ENCODE measurements at places on chromosomes 12 and 14.
A peak's percentile ranks its signal among the peaks of the same experiment; 100 is the strongest.

GRCh38 chr14:77258566-77258965 lies 12.4 kb downstream of the NGB start:
- no peak for DNase-seq

GRCh38 chr12:105832806-105833205 lies 305.9 kb downstream of the NUAK1 start:
- no peak for DNase-seq

GRCh38 chr14:51006781-51007211 lies 62.5 kb upstream of the PYGL start:
- DNase-seq = peak; percentile 13

DNA sequence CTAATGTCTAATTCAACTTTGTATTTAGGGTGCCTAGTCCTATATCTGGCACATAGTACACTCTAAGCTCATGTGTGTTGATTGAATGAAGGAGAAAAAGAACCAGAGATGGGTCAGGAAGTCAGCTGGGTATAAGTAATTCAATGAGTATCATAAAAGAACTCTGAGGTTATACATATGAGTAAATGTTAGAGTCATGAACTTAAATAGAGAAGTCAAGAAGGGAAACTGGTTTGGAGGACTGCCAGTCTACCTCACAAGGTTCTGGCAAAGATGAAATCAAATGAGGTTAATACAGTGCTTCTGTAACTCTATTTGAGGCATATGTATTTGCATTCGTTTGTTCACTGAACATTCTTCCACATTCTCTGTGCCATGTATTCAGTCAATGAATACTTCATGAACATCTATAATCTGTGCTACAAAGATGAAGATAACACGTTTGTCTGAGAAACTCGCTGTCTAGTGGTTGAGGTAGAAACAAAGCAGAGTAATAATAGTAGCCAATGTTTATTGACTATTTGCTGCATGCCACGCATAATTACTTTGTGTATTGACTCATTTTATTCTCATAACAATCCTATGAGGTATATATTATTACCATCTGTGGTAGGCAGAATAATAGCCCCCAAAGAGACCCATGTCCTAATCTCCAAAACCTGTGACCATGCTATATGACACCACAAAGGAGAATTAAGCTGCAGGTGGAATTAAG lies 88.9 kb downstream of the PTGER2 start:
- no peak for DNase-seq

DNA sequence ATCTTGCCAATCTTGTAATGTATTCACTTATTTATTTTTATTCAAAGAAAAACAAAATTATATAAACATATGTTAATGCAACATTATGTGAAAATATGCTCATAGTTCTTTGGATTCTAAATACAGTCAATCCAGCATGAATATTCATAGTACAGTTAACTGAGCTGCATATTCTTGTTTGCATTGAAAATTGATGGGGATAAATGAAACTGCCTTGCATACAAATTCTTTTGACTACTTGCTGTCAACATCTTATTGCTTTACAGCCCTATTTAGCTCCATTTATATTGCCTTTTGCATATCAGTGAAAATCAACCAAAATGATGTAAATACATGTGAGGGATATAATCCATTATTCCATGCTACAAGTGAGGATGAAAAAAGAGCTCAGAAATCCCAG lies 135.3 kb downstream of the CCER1 start:
- no peak for DNase-seq

- no peak for DNase-seq
Measured at GRCh38 chr12:4812624-4813327, 92.6 kb downstream of the GALNT8 start.

DNA sequence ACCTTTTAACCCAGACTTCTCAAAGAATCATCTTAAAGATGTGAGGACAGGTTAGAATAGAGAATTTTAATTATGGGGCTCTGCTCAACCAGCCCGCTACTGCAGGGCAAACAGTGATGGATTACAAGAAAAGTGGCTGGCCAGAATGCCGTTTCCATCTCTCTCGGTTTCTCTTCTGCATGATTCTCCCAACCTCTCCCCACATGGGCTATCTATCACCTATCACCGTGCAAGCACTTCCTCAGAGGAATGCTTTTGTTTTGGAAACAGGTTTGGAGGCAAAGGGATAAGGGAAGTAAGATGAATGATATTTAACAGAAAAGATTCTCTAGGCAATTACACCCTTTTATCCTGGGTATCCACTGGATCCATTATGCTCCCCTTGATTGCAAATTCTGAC lies 37.4 kb upstream of the PHC1 start:
- no peak for DNase-seq

DNA sequence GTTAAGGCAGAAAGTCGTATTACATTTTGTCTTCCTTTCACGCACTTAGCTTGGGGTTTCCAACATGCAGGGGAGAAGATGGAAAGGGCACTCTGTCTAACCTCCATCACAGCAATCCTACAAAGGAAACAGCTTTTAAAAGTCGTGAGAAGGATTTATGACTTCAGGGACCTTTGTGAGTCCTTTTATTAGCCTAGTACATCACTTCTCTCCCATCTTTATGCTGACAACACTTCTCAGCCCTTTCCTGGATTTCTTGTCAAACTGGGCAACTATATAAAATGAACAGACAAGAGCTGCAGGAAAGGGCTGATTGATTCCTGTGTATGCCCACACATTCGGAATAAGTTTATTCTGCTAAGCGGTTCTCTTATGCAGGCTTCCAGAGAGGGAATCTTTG lies 159.0 kb downstream of the DERA start:
- no peak for DNase-seq

DNA sequence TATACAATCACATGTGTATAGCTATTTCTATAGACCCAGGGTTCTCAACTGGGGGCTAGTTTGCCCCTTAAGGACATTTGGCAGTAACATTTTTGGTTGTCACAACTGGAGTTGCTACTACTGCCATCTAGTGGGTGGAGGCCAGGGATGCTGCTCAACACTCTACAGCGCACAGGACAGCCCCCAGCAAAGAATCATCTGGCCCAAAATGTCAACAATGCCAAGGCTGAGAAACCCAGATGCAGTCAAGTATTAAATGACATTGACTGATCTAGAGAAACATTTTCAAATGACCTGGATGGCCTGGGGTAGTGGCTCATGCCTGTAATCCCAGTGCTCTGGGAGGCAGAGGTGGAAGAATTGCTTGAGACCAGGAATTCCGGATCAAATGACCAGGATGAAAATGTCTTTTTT lies 5.8 kb downstream of the WSB2 start:
- no peak for DNase-seq

- peak; percentile 71 for DNase-seq
Measured at GRCh38 chr14:34461334-34462131, 507 bp downstream of the SPTSSA start.

DNA sequence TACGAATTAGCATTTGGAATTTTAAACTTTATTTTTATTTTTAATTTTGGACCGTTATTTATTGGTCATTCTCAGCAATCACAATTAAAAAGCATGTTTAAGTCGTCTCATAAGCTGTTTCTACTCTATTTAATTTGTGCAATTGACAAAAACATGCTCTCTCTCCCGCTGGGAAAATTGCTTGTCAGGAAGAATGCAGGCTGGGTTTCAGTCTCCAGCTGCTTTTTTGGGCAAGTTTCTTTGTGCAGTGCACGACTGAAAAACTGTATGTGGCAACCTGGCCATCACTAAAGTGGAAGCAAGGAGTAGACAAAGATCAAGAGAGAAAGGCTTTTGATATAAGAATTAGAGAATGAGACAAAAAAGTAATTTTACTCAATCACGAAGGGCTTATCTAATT lies 941.5 kb upstream of the MDGA2 start:
- DNase-seq = no peak

- DNase-seq = no peak
Measured at GRCh38 chr14:64828071-64828470, 51.6 kb downstream of the SPTB start.

- no peak for DNase-seq
Measured at GRCh38 chr14:105588236-105588860, 62.0 kb downstream of the TMEM121 start.

DNA sequence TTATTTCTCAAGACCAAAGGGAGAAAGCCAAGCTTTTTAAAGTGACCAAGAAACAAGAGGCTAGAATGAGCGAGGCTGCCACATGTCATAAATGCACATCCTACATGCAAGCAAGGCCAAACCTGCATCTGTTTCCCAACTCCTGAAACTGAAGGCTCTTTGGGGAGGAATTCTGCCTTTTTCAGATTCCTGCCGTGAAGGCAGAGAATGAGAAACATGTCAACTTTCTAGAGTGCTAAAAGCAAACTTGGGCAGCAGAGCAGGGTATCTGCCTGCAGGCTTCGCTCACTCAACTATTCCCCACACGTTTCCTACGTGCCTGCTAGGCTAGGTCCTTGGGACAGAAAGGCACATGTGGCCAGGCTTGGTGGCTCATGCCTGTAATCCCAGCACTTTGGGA lies 15.2 kb downstream of the DPF3 start:
- peak; percentile 4 for DNase-seq

- DNase-seq = no peak
Measured at GRCh38 chr12:57133013-57133569, 4.8 kb downstream of the LRP1 start.

- peak; percentile 91 for DNase-seq
Measured at GRCh38 chr12:12095021-12095420, 24.3 kb downstream of the BCL2L14 start.

- no peak for DNase-seq
Measured at GRCh38 chr12:71509705-71510104, 70.1 kb downstream of the LGR5 start.

DNA sequence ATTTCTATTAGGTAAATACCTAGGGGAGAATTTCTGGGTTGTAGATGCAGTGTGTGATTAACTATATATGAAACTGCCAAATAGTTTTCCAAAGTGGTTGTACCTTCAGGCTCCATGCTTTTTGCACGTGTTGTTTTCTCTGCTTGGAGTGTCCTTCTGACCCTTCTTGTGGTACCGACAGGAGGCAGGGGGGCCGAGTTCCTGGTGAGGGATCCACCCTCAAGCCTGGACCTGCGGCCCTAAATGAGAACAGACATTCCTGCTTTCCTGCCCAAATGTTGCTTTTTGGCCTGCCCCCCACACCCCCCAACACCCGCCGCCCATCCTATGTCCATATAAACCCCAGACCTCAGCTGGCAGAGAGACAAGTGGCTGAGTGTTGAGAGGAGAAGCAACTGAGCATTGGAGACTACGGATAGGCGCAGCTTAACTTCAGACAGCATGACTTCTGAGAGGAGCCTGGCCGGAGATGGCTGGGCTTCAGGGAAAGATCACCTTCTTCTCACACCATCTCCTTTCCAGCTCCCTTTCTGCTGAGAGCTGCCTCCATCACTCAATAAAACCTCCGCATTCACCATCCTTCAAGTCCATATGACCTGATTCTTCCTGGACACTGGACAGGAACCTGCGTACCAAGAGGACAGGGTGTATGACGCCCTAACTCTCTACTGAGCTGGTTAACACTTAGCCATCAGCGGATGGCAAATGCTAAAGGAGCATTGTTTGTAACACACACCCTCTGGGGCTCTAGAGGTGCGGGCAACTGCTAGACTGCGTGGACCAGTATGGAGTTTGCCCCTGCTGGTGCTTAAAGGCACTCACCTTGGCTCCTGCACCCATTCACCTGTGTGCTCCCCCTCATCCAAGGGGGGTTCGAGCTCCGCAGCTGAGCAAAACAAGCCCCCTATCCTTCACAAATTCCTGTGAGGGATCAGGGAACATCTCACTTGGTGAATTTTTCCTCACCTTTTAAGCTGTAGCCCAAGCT lies 194.7 kb upstream of the FBXO33 start:
- DNase-seq = no peak

DNA sequence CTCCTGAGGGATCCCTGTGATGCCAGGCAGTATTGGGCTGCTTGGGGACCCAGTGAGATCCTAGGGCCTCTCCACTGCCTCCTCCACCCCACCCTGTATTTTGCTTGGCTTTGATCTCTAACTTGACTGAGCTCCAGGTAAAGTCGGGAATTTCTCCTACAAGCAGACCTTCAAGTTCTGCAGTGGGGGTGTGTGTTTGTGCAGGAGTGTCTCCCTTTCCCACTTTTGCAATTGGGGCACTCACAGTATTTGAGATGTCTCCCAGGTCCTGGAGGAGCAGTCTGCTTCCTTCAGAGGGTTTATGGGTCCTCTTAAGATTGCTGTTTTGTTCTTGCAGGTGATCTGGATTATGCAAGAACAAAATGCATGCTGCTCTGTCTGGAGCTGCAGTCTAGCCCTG lies 68.9 kb downstream of the ALG10B start:
- DNase-seq = no peak

GRCh38 chr12:66144791-66145754 lies 14.5 kb upstream of the LLPH start:
- peak; percentile 80 for DNase-seq

- no peak for DNase-seq
Measured at GRCh38 chr12:119593578-119594398, at the start of gene TMEM233. TMEM233 (plus strand) TSS chr12:119593774; CDS start chr12:119593849, 75 bp downstream.

DNA sequence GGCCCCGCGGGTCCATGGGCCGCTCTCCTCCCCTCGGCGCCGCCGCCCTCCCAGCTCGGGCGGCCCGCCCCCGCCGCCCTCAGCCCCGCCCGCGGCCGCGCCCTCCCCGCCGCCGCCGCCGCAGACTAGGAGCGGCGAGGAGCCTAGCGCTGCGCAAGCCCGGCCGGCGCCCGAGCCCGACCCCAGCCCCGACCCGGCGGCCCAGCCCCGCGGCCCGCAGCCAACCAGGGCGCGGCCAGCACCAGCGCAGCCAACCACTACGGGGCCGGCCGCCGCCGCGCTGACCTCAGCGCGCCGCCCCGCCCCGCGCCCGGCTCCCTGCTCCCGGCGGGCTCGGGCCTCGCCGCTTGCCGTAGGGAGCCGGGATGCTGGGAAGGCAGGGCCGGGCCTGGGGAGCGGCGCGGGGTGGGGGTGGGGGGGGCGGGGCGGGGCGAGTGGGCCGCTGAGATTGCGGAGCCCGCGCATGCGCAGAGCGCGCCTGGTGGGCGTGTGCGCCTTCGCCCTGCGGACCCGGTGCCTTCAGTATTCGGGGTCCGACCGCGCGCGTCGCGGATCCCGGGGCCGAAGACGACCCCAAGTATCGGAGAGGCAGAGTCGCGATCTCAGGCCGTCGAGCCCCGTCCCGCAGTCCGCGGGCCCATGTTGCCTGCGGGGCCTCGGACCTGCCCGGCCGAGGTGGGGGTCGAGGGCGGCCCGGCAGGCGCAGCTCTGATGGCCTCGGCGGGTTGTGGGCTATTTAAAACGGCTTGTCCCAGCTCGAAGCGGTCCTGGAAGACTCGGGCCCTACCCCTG lies at the start of gene CDC42BPB:
CDC42BPB (minus strand) TSS at position 178 of the 792 bp plus-strand sequence. CDS start 376 bp downstream, outside the sequence.
- DNase-seq = peak; percentile 94
